ENCODE measurements at places on chromosomes 16 and 17. TPM values are rescaled to one million over a fixed set of nuclear protein-coding genes. Genes with fewer than 3 reads are reported as not detected.

GRCh38 chr16:84703681-84704080 is 3.9 kb downstream of the USP10 start:
- no peak for DNase-seq

- peak; percentile 21 for DNase-seq
Measured at GRCh38 chr17:20263595-20263994, 203.7 kb downstream of the LGALS9B start.

GRCh38 chr16:72241930-72242329 is 70.0 kb upstream of the PMFBP1 start:
- peak; percentile 62 for DNase-seq

GRCh38 chr16:72829846-72830775 is 217.8 kb downstream of the ZFHX3 start:
- no peak for DNase-seq

GRCh38 chr17:40329839-40330794 is 21.1 kb downstream of the RARA start:
- no peak for DNase-seq

- peak; percentile 60 for DNase-seq
Measured at GRCh38 chr16:78396046-78396445, 296.6 kb downstream of the WWOX start.

GRCh38 chr17:28871056-28871579 is 16.3 kb downstream of the ERAL1 start:
- DNase-seq: no peak

DNA sequence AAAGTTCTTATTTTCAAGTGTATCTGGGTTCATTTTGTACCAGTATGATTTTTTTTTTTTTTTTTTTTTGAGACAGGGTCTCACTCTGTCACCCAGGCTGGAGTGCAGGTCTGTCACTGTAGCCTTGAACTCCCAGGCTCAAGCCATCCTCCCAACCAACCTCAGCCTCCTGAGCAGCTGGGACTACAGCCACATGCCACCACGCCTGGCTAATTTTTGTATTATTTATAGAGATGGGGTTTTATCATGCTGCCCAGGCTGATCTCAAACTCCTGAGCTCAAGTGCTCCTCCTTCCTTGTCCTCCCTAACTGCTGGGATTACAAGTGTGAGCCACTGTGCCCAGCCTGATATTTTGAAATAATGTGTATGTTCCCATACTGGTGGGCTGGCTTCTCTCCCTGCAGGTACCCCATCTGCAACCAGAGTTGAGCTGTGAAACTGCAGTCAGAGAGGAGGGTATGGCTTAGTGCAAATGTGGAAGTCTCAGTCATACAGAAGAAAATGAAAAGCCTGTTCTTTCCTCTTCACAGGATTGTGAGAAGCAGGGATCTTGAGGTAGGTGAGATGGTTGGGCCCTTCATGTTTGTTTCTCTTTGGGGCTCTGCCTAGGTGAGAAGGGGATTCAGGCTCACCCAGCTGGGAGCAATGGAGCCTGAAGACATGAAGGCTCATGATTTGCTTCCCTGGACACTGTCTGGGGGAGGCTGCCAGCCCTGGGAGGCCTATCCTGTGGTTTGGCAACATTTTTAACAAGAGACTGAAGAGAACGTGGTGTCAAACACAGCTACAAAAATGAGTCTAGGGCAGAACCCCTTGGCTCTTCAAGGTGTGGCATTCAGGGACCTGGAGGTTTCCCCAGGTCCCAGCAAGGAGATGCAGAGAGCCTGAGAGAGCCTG is 41.3 kb upstream of the SIAH1 start:
- no peak for DNase-seq

DNA sequence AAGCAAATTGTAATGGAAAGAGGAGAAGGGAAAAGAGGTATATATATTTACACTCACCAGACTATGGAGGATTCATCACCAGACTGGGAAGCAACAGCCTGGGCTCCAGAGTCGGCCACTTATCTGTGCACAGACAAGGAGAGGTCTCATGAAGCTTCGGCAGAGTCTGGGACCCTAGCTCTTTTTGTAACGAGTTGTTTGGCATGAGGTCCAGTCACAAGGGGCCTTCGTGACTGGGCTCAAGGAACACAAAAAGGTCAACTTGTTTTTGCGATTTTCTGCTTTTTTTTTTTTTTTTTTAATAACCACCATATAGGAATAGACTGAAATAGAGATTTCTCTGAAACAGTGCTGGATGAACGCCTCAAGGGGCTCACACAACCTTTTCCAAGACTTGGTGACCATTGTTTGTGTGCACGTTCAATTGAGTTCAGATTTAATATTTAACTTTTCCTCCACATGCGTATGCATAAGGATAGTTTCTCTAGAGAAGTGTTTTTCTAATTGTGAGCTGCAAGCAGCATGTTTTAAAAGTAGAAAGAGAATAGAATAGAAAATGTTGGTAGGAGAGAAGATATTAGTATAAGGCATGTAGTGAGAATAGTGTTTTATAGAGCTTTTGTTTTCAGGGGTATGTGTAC is 25.8 kb downstream of the BPTF start:
- DNase-seq: no peak

Gene BEAN1
- 0.10 TPM for polyA plus RNA-seq

Gene UMOD
- polyA plus RNA-seq: not detected

Gene FKBP10
- polyA plus RNA-seq: 32.2 TPM

Gene VKORC1
- 96.5 TPM for polyA plus RNA-seq
